ENCODE measurements at places on chromosomes 16 and 17.
A peak's percentile ranks its signal among the peaks of the same experiment; 100 is the strongest.

DNA sequence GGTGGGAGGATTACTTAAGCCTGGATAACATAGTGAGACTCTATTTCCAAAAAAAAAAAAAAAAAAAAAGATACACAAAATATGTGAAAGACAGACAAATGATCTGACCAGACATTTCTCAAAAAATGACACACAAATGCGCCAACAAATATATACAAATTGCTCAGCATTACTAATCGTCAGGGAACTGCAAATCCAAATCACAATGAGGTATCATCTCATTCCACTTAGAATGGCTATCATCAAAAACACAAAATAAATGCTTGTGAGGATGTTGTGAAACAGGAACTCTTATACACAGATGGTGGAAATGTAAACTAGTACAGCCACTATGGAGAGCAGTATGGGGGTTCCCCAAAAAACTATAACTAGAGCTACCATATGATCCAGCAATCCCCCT, 62.4 kb downstream of the STX8 start:
- DNase-seq = no peak

- no peak for DNase-seq
These were observed 38.8 kb upstream of the HSBP1 start for GRCh38 chr16:83768986-83769385.

DNA sequence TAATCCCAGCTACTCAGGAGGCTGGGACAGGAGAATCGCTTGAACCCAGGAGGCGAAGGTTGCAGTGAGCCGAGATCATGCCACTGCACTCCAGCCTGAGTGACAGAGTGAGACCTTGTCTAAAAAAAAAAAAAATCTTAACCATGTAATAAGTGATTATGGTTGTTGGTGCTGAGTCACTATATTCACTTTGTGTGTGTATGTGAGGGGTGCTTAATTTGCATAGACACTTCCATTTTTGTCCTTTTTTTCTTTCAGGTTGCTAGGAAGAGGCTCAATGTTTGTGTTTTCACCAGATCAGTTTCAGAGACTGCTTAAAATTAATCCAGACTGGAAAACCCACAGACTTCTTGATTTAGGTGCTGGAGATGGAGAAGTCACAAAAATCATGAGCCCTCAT, 18.2 kb downstream of the METTL9 start:
- DNase-seq = no peak

DNA sequence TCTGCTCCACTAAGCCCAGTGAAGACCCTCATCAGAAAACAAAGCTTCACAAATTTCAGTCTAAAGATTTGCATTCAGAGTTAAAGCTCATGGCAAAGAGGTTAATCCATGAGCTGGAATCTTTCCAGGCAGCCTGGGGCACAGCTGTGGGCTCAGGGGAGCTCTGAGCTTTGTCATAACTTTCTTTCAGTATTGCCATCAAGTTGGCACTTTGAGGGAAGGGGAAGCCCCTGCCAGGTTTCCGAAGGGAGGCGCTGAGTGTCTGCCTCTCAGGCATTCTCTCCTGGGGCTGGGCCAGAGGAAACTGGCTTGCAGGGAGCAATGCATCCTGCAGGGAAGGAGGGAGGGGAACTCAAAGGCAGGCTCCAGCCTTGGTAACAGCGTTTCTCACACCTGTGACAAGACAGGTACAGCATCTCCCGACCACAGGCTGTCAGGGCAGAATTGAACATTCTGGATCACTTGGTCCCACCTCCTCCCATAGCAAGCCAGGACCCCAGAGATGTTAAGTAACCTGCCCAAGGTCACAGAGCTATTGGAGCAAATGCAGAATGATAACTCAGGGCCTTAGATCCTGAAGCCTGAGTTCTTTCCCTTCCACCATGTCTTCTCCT, 3.9 kb downstream of the LPO start:
- DNase-seq = peak; percentile 63

- DNase-seq = no peak
These were observed 57.2 kb upstream of the SEC14L1 start for GRCh38 chr17:77083531-77083930.

DNA sequence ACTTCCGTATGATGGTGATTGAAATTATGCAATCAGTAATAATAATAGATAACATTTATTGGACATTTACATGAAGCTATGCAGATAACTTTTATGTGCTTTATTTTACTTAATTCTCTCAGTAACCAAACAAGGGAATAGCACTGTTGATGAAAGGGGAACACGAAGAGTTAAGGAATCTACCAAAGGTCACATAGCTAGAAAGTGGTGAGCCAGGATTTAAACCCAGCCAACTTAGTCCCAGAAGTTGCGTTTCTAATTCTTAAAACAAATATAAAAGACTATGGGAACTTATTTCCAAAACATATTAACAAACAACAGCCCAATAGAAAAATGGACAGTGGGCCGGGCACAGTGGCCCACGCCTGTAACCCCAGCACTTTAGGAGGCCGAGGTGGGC, 9.7 kb downstream of the SPNS3 start:
- DNase-seq = no peak
